ENCODE measurements at places on chromosomes 1 and 21. TPM values are rescaled to one million over a fixed set of nuclear protein-coding genes. Genes with fewer than 3 reads are reported as not detected.

SYPL2 gene
- total RNA-seq = 0.82 TPM

MPZL1 gene
- total RNA-seq = 45.9 TPM

CLIC6 gene
- 37.7 TPM for total RNA-seq

LRRC38 gene
- total RNA-seq = not detected

C1orf198 gene
- 37.4 TPM for total RNA-seq

CD247 gene
- 1.3 TPM for total RNA-seq

CD1B gene
- total RNA-seq = 1.9 TPM

ADGRB2 gene
- 3.3 TPM for total RNA-seq

SLC16A4 gene
- total RNA-seq = 5.1 TPM

AVPR1B gene
- total RNA-seq = not detected

DNM3 gene
- total RNA-seq = 8.8 TPM

CFHR2 gene
- not detected for total RNA-seq

VCAM1 gene
- total RNA-seq = 25.1 TPM

SPRR2E gene
- total RNA-seq = not detected

HLX gene
- 11.9 TPM for total RNA-seq

IL19 gene
- not detected for total RNA-seq

CELA3B gene
- not detected for total RNA-seq

HUNK gene
- total RNA-seq = 0.16 TPM

OR2M3 gene
- not detected for total RNA-seq

FAM110D gene
- total RNA-seq = 0.98 TPM

DRAXIN gene
- not detected for total RNA-seq

OR2AK2 gene
- total RNA-seq = not detected

CLK2 gene
- total RNA-seq = 27.1 TPM

PCP4L1 gene
- not detected for total RNA-seq

CHI3L1 gene
- 7.3 TPM for total RNA-seq

COL16A1 gene
- total RNA-seq = 79.1 TPM

SGIP1 gene
- total RNA-seq = 5.9 TPM

FAM163A gene
- total RNA-seq = not detected

CCT8 gene
- total RNA-seq = 113 TPM

AQP10 gene
- total RNA-seq = not detected

OPRD1 gene
- not detected for total RNA-seq

B4GALT3 gene
- 21.4 TPM for total RNA-seq

TBX19 gene
- total RNA-seq = 4.2 TPM

LAMC2 gene
- total RNA-seq = 2.9 TPM

IL24 gene
- total RNA-seq = not detected

OR2L2 gene
- total RNA-seq = not detected

RCOR3 gene
- 62.1 TPM for total RNA-seq

UBL4B gene
- total RNA-seq = not detected

ZNF695 gene
- not detected for total RNA-seq

TMEM222 gene
- total RNA-seq = 20.7 TPM

CLDN14 gene
- not detected for total RNA-seq

PDE4B gene
- total RNA-seq = 15.6 TPM

TMIGD3 gene
- total RNA-seq = 34.7 TPM

PLA2G2A gene
- 1,021 TPM for total RNA-seq

Data from subcutaneous adipose tissue (tissue), 4 donors.